ENCODE measurements at places on chromosomes 12 and 14.

GRCh38 chr12:1644534-1645438 is 15.8 kb downstream of the WNT5B start:
- peak; percentile 40 for DNase-seq

DNA sequence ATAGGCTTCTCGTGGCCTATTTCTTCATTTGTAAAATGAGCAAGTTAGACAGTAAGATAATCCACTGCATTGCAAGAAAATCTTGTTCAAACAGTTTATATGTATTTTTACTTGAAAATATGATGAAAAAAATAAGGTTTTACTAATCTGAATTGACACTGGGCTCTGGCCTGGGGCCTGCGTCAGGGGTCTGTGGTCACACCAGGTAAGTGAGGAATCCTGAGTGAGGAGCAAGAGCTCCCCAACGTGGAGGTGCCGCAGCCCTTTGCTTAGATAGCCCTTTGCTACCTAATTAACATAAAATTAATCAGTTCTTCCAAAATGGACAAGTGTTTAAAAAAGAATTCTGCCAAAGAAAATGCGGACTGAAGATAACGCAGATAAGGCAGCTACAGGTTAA is 39.1 kb upstream of the STAB2 start:
- DNase-seq: peak; percentile 49

DNA sequence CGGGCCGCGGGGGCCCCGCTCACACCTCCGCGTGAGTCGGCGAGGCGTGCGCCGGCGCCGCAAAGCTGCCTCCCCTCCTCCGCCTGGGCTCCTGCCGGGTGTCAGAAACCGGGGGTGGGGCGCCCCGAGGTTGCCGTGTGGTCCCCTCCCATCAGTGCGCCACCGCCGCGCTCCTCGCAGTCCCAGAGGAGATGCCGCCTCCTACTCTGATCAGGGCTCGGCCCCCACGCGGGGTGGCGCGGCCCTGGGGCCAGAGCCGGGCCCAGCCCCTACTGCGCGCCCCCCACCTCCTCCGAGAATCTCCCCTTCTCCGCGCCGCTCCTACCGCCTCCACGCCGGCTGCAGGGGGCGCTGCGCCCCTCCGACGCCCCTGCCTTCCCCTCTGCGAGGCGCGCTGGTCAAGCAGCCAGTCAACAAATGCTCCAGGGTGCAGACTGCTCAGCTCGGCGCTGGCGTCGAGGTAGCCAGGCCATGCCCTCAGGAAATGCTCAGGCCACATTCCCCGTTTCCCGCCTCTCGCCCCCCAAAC is 467 bp upstream of the JAG2 start:
- DNase-seq: no peak

GRCh38 chr12:44728566-44728965 is 147.5 kb downstream of the NELL2 start:
- no peak for DNase-seq

- no peak for DNase-seq
Measured at GRCh38 chr12:11856971-11857370, 207.5 kb downstream of the ETV6 start.

DNA sequence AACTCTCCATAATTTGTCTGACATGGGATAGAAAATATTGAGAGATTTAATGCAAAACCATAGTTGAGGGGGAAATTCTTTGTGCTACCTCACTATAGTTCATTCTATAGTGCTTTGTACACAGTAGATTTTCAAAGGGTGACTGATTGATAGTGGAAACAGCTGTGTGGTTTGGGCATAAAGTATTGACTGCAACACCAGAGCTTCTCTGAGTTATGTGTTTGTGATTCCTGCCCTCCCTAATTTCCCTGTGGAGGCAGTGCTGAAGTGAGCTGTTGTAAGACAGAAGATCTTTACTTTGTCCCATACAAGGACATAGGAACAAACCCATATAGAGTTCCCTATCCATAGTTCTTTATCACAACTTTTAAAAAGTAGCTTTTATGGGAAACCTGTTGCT is 47.1 kb downstream of the PTPRQ start:
- DNase-seq: no peak

DNA sequence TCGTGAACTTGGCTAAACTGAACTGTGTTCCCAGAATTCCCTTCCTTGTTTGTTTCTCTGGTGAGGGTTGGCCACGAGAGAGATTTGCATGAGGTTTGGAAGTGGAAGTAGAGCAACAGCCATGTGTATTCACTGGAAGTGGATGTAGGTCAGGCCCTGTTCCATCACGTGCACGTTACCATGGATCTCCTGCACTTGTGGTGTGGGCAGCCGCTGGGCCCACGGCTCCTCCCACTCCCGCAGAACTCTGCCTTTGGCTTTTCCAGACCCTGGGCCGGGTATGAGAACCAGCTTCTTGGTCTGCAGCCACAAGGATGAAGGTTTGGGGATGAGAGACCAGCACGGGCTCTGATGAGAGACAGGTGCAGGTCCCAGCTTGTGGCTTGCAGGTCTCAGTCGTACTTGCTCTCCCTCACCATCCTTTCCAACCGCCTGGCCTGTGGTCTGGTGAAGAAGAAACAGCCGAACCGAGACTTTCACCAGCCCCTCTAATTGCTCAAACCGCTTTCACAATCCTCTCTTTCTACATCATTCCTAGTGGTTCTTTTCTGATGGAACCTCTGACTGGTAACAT is 94.9 kb downstream of the DUSP16 start:
- no peak for DNase-seq

- DNase-seq: no peak
Measured at GRCh38 chr12:27186022-27186839, 57.9 kb upstream of the STK38L start.

GRCh38 chr12:133026996-133027395 is 10.3 kb upstream of the ZNF84 start:
- DNase-seq: no peak

DNA sequence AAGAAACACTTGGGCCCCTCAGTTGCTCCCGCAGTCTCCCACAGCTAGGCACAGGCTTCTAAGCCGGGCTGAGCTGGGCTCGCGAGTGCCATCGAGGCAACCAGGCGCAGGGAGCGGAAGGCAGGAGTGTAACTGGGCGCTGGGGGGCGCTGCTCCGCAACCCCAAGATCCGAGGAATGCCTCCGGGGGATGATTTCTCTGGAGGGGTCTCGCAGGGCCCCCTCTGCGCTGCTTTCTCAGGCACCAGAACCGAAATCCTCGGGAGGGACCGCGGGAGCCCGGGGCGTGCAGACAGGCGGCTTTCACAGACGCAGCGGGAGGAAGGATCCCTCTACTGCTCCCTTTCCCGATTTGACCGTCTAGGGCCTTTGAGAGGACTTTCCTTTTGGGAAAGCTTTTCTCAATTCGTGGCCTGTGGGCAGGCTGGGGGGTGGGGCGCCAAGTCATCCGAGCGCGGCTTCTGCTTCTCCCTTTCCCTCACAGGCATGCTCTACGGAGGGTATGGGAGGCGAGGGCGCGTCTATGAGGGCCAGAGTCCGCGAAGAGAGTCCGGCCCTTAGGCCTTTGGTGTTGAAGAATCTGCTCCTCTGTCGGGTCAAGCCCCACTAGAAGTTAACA is 4.3 kb upstream of the NKX2-1 start:
- DNase-seq: no peak

DNA sequence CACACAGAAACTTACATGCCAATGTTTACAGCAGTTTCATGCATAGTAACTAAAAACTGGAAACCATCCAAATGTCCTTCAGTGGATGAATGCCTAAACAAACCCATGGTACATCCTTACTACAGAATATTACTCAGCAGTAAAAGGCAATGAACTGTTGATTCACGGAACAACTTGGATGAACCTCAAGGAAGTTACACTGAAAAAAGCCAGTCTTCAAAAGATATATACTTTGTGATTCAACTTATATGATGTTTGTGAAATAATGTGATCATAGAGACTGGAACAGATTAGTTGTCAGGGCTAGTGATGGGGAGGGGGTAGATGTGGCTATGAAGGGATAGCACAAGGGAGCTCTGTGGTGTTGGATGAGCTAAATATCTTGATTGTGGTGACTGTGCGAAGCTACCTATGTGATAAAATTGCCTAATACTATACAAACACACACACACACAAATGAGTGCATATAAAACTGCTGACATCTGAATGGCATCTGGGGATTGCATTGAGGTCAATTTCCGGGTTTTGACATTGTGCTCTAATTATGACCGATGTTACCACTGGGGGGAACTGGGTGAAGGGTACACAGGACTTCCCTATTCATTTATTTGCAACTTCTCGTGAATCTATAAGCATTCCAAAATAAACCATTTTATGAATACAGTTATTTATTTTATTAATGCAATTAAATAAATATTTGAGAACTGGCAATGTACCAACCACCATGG is 94.3 kb downstream of the RIN3 start:
- DNase-seq: no peak

GRCh38 chr12:1716215-1716862 is 25.5 kb downstream of the ADIPOR2 start:
- DNase-seq: no peak

- no peak for DNase-seq
Measured at GRCh38 chr12:67434671-67435370, 165.7 kb downstream of the CAND1 start.

DNA sequence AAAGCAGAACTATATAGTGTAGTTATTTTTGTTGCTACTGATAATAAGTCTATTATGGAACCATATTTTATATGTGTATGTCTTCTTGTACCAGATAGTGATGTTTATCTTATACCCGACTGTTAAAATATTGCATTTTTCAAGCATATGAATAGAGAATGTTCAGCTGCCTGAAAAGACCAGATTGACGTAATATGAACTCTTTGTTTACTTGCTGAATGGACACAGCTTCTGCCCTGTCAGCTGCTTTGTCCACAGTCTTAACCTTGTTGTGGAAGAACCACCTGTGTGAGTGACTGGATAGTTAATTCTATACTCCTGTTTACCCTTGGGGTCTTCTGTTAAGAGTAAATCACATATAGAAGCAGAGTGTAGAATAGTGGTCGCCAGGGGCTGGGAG is 109.3 kb downstream of the LGR5 start:
- no peak for DNase-seq

DNA sequence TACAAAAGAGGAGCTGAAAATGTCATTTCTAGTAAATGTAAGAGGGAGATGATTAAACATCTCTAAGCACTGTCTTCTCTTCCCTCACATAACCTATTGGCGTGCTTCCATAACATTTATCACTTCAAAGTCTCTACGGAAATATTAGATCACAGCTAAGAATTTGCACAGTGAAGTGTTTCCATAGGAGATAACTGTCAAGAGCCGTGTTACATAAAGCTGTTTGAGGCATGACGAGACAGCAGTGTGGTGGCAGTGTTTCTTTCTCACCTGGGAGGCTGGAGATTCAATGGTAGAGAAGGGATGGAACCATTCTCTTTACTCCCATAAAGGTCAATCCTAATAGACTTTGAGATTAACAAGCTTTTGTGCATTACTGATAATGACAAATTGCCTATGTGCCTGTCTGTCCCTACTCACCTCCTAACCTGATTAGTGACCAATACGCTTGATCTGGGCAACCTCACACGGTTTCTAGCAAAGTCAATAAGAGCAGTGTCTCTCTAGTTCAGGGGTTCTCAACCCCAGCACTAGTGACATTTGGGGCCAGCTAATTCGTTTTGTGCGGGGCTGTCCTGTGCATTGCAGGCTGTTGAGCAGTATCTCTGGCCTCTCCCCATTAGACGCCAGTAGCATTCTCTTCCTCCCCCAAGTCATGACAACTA is 35.3 kb downstream of the FBXW8 start:
- peak; percentile 97 for DNase-seq

DNA sequence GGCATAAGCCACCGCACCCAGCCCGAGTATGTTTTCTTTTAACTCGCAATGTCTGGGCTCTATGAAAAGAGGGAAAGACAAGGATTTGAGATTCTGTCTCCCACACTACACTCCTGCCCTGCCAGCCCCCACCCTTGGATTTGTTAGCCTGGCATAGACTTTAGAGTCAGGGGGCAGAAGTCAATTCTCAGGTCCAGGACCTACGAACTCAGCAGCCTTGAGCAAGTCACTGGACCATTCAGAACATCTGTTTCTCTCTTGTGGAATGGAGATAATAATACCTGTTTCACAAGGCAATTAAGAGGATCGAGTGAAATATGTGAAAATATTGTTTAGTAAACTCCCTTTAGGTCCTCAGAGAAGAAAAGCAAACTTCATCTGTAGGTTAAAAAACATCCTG is 66.1 kb upstream of the FUT8 start:
- no peak for DNase-seq

GRCh38 chr12:125276567-125276966 is 211.3 kb downstream of the AACS start:
- no peak for DNase-seq

DNA sequence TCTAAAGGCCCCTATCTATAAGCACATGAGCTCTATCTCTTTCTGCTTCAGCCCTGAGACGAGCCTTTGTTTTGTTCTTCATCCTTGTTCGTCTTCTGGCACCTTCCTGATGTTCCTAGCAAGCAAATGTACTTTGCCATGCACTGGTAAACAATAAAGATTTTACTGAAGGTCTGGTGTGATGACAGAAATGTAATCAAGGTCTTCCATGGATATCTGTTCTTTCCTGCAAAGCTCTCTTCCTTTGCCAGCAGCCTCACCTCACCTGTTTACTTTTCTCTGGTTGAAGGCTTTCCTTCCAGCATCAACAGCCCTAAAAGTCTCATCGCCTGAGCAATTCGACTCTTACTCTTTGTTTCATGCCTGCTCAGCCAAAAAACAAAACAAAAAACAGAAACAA is 330.3 kb downstream of the PCNX1 start:
- no peak for DNase-seq

DNA sequence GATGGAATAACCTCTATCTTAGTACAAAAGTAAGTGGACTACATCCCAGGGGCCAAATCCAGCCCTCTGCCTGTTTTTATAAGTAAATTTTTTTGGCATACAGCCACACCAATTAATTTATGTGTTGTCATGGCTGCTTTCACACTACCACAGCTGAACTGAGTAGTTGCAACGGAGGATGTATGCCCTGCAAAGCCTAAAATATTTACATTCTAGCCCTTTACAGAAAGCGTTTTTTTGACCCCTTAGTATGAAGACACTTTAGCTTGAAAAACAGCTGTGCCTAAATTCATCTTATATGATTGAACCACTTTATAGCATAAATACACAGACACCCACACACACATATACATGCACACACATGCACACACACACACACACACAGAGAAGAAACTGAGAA is 501.6 kb downstream of the EGLN3 start:
- DNase-seq: no peak

DNA sequence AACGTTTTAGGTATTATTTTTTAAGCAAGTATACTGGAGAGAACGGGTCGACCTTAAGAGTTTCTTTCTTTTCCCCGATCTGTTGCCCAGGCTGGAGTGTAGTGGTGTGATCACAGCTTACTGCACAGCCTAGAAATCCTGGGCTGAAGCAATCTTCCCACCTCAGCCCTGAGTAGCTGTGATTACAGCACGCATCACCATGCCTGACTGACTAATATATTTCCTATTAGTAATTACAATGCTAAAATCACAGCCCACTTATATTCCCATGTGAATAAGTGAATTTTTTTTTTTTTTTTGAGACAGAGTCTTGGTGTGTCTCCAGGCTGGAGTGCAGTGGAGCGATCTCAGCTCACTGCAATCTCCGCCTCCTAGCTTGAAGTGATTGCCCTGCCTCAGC is 50.4 kb downstream of the DICER1 start:
- no peak for DNase-seq

DNA sequence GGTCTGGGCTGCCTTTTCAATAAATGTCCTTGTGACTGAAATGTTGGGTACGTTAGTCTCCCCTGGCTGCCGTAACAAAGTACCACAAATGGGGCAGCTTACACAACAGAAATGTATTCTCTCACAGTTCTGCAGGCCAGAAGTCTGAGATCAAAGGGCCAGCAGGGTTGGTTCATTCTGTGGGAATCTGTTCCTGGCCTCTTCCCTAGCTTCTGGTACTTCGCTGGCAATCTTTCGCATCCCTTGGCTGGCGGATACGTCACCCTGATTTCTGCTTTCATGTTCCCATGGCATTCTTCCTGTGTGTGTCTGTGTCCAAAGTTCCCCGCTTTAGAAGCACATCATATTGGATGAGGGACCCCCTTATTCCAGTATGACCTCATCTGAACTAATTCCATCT is 95.8 kb upstream of the NCOR2 start:
- no peak for DNase-seq
